Fibroblast of pulmonary artery (primary cell): ENCODE measurements at places on chromosomes 4 and X.

- no peak for DNase-seq
Observed at GRCh38 chr4:63580796-63581475, 828.3 kb downstream of the TECRL start.

DNA sequence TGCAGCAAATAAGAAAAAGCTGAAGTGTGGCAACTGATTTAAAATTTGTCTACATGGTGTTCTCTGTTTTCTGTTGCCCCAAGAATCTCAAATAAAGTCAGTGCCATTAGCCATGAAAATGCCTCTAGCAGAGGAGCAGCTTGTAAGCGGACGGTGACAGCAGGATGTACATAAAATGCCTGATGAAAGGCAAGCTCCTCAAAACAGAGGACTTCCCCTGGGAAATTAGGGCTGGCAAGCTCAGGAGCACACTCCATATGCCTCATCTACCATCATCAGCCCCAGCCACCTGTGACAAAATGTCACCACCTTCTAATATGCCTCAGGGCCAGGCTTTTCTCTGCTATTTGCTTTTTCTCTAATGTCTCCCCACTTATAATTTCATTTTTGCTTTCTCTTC is 54.5 kb downstream of the ASB9 start:
- DNase-seq, result no peak

- no peak for DNase-seq
Observed at GRCh38 chr4:58275856-58276255, 1165.7 kb upstream of the IGFBP7 start.

DNA sequence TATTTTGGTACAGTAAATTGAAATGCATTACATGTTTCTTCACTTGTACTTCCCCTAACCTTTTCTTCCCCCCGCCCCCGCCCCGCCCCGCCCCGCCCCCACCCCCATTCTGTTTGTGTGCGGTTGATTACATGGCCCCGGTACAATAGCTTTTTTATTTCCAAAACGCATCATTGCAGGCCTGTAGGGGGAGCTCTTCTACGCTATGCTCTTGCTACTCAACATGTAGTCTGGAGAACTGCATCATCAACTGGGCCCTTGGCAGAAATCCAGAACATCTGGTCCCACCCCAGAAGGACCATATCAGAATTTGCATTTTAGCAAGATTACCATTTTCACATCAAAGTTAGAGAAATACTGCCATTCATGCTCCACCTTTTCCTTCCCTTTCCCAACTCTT is 333.3 kb upstream of the DDX53 start:
- DNase-seq, result peak; percentile 43

GRCh38 chrX:37829721-37830120 is 17.6 kb downstream of the DYNLT3 start:
- DNase-seq, result no peak

GRCh38 chrX:107626481-107626880 is 1.8 kb upstream of the PRPS1 start:
- DNase-seq, result no peak

- no peak for DNase-seq
Observed at GRCh38 chr4:3611778-3612177, 79.6 kb upstream of the LRPAP1 start.

DNA sequence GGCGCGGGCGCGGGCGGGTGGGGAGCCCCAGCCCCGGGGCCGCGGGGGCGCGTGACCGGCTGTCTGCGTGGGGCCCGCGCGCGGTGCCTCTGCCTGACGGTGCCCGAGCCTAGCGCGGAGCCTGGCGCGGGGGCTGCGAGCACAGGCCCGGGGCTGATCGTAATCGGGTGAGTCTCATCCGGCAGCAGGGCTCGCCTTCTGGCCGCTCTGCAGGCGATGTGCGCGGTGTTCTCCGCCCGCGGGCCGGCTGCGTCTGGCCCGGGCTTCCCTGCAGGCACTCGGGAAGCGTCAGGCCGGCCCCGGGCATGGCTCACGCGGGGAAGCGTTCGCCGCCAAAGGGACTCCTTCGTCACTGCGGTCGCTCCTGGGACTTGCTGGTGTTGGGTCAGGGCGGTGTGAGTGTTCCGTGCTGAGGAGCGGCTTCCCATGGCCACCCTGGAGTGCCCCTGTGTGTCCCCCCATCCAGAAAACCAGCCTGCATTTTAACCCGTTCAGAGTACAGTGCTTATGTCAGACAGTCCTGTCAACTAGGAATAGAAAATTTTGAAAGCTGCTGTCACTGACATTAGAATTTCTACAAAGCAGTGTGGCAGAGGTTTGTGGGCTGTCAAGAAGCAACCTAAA is 40.6 kb downstream of the FAM149A start:
- peak; percentile 66 for DNase-seq
